ENCODE measurements at places on chromosomes 2 and 18.

DNA sequence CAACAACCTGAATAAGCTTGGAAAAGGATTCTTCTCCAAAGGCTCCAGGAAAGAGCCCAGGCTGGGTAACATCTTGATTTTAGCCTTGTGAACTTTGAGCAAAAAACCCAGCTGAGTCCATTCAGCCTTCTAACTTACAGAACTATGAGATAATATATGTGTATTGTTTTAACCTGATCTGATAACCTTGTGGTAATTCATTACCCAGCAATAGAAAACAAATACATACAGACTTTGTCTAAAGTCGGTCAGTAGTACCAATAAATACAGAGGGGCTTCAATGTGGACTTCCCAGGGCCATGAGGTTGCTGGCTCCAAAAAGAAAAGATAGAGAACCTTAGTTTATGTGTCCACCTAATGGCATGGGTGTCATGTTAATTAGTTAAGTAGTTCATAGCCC lies 191.8 kb downstream of the KCNH7 start:
- no peaks in the 10 kb centered on the region for H3K36me3 ChIP-seq
- no peak overlapping the region for H3K4me3 ChIP-seq
- no peak for DNase-seq
- no peak overlapping the region for H3K27ac ChIP-seq
- no peaks in the 10 kb centered on the region for H3K27me3 ChIP-seq

DNA sequence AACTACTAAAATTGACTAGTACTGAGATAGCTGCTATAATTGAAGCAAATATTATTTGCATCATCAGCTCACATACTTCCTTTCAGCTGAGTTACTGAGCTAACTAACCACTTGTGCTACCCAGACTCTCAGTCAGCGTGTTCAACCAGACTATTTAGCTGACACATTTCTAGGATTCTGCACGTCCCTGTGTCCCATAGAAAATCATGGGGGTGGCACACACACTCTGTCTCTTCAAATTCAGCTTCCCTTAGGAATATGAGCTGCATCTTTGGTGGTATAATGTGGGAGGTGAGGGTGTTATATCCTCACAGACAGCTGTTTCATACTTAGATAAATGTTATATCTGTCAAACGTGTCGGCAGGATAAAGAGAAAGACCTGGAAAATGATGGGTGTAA lies 424.0 kb downstream of the CDH2 start:
- no peak for DNase-seq
- peaks cover 3% of the 10 kb centered on the region for H3K36me3 ChIP-seq
- no peak overlapping the region for H3K27ac ChIP-seq
- no peaks in the 10 kb centered on the region for H3K27me3 ChIP-seq
- no peak overlapping the region for H3K4me3 ChIP-seq
- H3K4me1 ChIP-seq, result no peaks in the 10 kb centered on the region

DNA sequence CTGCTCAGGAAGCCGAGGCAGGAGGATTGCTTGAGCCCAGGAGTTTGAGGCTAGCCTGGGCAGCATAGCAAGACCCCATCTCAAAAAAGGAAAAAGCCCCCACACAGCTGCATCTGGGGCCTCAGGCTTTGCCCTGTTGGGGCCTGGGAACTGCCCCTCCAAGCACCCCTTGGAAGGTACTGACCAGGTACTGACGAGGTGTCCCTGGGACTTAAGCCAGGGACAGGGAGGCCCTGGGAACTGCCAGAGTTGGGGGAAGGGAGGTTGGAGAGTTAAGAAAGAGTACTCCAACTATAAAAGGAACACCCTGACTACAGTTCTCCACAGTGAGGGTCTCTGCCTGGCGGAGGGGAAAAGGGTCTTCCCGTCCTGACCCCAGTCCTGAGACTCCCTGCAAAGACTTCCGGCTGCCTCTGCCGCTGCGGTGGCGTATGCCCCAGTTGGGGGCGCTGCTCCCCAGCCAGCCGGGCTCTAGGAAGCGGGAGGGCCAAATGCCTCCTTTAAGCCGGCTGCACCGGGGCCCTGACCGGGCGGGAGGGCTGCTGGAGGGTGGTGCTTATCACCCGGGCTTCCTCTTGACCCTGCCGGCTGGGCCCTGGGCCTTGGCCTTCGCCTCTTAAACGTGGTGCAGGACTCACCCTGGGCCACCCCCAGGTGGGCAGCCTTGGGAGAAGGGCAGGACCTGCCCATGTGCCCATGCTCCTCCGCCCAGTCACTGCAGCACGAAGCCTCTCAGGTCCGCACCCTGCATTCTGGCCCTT lies 12.8 kb downstream of the SLC30A3 start:
- no peak overlapping the region for H3K27ac ChIP-seq
- no peaks in the 10 kb centered on the region for H3K36me3 ChIP-seq
- H3K4me1 ChIP-seq, result no peaks in the 10 kb centered on the region
- peak; percentile 78 for DNase-seq

DNA sequence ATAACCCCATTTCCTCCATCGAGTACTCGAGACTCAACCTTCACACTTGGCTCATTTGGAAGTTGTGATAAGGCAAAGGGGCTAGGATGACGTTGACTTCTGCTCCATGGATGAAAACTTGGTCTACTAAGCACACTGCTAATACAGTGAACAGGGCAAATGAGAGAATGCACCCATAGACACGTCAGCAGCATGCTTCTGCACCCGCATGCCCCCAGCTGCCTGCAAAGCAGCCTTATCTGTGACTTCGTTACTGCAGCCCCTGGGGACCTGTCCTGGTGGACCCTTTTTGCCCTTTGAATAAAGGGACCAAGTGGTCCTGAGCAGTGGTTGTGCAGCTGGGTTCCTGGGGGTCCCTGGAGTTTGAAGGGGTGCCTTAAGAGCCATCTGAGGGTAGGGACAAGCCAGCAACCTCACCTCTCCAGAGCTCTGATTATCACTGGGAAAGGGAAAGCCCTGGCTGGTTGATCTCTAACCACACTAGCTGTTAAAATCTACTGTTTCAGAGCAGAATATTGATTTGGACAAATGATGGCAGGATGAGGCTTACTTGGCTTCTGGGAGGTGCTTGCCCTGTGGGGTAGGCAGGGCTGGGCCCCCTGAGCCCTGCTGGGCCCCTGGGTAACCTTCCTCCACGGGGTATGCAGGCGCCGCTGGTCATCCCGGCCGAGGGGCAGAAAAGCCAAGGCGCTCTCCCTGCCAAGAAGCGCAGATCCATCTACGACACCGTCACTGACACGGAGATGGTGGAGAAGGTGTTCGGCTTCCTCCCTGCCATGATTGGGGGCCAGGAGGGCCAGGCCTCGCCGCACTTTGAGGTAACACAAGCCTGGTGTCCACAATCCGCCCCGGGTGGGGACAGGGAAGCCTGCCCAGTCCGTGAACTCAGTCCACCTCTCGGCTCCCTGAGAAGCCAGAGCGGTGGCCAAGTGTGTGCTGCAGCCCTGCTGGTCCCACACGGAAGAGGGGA lies 37.6 kb upstream of the GPR17 start:
- H3K4me3 ChIP-seq, result no peak overlapping the region
- H3K27ac ChIP-seq, result no peak overlapping the region
- no peaks in the 10 kb centered on the region for H3K27me3 ChIP-seq
- H3K4me1 ChIP-seq, result no peaks in the 10 kb centered on the region

- no peak for DNase-seq
- H3K4me3 ChIP-seq, result no peak overlapping the region
- peaks cover 22% of the 10 kb centered on the region for H3K27me3 ChIP-seq
Observed at GRCh38 chr18:50126471-50126870, 68.5 kb downstream of the MYO5B start.

- no peak overlapping the region for H3K27ac ChIP-seq
- no peaks in the 10 kb centered on the region for H3K4me1 ChIP-seq
- H3K36me3 ChIP-seq, result no peaks in the 10 kb centered on the region
- no peak for DNase-seq
- H3K27me3 ChIP-seq, result no peaks in the 10 kb centered on the region
Observed at GRCh38 chr2:158616480-158617000, 159.8 kb downstream of the PKP4 start.

DNA sequence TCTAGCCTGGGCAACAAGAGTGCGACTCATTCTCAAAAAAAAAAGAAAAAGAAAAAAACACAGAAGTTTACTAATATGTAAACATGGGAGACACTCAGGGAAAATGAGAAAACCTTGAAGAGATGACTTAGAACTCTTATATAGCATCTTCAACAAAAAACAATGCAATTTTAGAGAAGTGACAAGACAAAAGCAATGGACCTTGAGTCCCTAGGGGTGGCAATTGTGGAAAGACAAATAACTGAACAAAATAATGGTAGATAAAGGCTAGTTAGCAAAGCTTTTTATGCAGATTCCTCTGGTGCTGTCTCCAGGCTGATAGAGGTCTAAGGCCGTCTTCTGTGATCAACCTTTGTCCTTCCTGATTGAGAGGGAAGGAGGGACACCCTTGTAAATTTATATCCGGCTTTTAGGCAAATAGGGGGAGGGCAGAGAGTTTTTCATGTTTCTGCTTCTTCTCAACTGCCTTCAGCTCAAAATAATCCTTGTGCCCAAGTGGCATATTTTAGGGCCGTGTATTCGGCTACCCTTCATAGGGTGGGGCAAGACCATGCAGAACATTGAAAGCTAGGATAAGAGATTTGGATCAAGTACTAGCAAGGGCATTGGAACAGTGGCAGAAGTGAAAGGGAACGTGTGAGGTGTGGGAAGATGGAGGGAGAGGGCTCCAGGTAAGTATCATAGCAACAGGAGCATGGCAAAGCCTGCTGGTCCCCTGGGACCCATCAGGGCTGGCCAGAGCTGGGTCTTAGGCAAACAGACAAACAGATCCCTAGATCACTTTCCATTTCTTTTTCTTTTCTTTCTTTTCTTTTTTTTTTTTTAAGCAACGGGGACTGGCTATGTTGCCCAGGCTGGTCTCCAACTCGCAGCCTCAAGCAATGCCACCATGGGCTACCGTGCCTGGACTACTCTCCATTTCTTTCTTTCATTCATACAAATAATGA lies 116.2 kb upstream of the STPG4 start:
- H3K4me1 ChIP-seq, result no peaks in the 10 kb centered on the region
- DNase-seq, result no peak
- H3K4me3 ChIP-seq, result peak overlapping the region; percentile 83
- no peak overlapping the region for H3K27ac ChIP-seq
- H3K36me3 ChIP-seq, result no peaks in the 10 kb centered on the region

- H3K27ac ChIP-seq, result no peak overlapping the region
- no peaks in the 10 kb centered on the region for H3K36me3 ChIP-seq
- H3K27me3 ChIP-seq, result peaks cover 8% of the 10 kb centered on the region
Observed at GRCh38 chr2:215722986-215723630, 287.2 kb upstream of the FN1 start.
